ENCODE measurements at places on chromosomes 13 and 19. TPM values are rescaled to one million over a fixed set of nuclear protein-coding genes. Genes with fewer than 3 reads are reported as not detected.

Gene DUS3L
- 34.2 TPM for total RNA-seq

Gene ZNF490
- total RNA-seq = 1.1 TPM

Gene DAND5
- total RNA-seq = 0.06 TPM

Gene CYP2A6
- total RNA-seq = not detected

Gene CYP4F11
- 4.4 TPM for total RNA-seq

Gene TEX29
- total RNA-seq = not detected

Gene ZGLP1
- 1.5 TPM for total RNA-seq

Gene HSD11B1L
- 4.4 TPM for total RNA-seq

Gene HS6ST3
- total RNA-seq = not detected

Gene ZNF211
- total RNA-seq = 6.9 TPM

Gene ZNF415
- not detected for total RNA-seq

Gene PLIN5
- 0.13 TPM for total RNA-seq

Gene RCBTB2
- 1.3 TPM for total RNA-seq

Gene FCER2
- total RNA-seq = not detected

Measured in A549 treated with dexamethasone at 1 μM for 4 hours (cell line).